ENCODE measurements at places on chromosomes 16 and 17. TPM values are rescaled to one million over a fixed set of nuclear protein-coding genes. Genes with fewer than 3 reads are reported as not detected.

- DNase-seq: no peak
These were observed 329.6 kb downstream of the SNX29 start for GRCh38 chr16:12305847-12306801.

- no peak for DNase-seq
These were observed 818.6 kb downstream of the KCNJ2 start for GRCh38 chr17:70987867-70988340.

DNA sequence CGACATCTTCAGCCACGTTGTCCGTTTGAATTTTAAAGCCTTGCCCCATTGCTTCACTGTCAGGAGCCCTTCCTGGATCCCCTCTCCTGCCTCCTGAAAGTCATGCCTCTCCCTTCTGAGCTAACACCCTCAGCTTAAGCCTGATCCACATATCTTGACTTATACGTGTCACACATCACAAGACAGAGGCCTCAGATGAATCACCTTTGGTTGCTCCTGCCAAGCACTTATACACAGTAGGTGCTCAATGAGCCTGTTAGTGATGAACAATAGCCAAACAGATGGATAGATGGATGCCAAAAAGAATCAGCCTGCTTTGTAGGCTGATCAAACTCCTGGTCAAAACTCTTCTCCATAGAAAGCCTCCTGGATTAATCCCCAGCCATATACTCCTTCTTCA is 31.8 kb downstream of the PITPNM3 start:
- no peak for DNase-seq

DNA sequence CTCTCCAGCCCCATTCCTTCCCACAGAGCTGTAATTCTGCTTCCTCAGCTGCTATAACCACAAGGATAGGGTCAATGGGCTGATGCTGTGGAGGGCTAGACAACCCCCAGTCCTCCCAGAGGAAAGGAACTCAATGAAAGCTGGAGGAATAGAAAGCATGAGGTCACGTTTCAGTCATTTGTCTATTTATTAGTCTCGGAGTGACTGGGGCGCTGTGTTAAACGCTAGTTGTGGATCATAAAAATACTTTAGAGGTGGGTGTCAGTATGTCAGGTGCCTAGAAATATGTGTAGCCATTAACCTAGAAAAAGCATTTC is 787 bp upstream of the CCL3L1 start:
- DNase-seq: no peak

DNA sequence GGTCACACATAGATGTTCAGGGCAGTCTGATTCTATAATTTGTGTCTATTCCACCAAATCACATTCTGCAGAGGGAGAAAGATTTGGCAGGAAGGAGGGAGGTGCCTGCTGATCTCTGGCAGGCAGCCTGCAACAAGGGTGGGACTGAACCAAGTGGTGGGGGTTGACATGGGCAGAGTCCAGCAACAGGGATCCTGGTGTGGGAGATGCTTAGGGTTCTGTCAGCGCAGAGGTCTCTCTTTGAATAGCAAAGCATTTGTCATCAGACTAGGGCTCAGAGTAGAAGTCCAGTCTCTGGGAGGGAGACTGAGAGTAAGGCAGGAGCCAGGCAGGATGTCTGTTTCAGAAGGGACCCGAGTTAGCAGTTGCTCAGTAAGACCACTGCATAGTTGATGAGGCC is 94.6 kb downstream of the UTP18 start:
- DNase-seq: no peak

DNA sequence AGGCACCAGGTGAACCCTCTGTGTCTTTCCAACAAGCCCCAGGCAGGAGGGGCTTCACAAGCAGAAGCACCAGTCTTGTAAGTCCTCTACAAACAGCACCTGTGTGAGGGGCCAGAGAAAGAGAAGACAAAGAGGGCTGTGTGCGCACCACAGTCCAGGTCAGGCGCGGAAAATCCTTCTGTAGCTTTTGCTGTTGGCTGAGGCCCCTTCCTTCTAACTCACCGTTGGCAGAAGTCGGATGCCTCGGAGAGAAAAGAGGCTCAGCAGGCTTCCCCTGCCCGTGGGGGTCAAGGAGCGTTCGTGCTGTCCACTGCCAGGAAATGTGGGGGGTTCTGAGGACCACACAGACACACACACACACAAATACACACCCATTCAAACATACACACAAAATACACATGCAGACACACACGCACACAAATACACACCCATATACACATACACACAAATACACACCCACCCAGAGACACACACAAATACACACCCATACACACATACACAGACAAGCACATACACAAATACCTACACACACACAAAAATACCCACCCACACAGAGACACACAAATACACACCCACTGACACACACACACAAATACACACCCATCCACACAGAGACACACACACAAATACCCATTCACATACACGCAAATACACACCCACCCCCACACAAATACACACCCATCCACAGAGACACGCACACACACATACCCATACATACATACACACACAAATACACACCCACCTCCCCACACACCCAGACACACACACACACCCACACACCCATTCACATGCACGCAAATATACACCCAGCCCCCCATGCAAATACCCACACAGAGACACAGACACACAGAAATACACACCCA is 6.8 kb downstream of the ZG16B start:
- DNase-seq: no peak

- DNase-seq: no peak
These were observed 185.6 kb downstream of the C16orf78 start for GRCh38 chr16:49559242-49559641.

The SALL1 gene
- 1.0 TPM for total RNA-seq

GRCh38 chr17:32569171-32570080 is 82.6 kb downstream of the CDK5R1 start:
- DNase-seq: no peak

DNA sequence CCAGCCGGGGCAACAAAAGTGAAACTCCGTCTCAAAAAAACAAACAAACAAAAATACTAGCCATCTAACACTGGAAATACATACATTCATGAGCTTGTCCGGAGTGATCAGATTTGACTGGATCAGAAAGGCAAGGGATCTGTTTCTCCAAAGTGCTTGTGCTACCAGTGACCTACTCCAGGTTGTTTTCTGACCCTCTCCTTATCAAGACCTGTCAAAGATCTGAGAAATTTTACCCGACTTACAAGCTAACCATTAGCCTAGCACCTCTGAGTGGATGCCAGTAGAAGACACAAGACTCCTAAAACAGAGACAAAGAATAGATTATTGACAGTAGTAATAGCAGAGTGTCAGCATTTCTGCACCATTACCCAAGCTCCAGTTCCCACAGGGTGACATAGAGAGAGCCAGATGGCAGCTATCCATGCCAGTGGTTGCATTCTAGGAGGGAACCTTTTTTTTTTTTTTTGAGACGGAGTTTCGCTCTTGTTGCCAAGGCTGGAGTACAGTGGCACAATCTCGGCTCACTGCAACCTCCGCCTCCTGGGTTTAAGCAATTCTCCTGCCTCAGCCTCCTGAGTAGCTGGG is 9.8 kb downstream of the ASPA start:
- DNase-seq: no peak

DNA sequence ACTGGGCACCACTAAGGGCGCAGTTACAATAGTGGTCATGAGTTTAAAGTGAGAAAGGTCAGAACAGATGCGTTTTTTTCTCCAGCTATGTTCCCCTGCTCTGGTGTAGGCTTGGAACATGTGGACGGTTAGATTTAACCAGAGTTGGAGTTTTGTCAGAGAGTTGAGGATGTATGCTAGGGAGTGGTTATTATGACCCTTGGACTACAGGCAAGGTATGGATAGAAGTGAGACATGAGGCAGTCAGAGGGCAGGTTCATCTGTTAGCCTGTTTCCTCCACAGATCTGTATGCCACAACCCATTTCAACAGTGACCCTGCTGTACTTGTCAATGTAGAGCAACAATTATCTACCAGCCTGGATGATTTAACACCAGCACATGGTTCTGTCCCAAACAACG is 22.6 kb downstream of the TPPP3 start:
- DNase-seq: no peak

DNA sequence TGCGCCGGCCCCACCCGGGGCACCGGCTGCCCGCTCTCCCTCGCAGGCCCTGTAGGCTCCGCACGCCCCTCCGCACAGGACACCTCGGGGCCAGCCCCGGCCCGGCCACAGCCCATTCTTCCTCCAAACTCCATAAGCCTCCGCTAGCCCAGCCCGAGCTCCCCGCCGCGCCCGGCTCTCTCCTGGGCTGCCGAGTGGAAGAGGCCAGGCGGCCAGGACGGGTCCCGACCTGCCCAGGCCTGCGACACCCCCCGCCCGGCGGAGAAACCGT is 397 bp downstream of the NCOR1 start:
- DNase-seq: no peak

- no peak for DNase-seq
These were observed 26.4 kb downstream of the GOSR1 start for GRCh38 chr17:30503558-30503957.

DNA sequence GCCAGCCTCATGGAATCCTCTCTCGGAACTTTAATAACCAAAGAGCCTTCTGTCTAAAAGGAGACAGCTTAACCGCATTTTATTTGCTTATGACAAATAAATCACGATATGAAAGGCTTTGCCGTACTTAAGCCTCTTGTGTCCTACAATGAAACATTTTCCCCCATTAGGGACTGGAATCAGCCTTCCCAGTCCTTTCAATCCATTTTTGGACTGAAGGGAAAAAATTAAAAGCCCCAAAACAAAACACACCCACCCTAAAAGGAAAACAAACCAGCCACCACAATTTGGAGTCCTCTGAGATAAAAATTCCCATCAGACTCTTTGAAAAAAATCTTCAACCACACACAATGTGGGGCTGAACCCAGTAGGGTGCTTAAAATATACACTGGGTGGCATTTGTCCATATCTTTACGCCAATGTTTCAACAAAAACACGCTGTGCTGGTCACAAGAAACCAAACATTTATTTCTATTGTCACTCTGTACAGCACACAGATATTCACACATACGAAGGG is 3.0 kb downstream of the HOXB4 start:
- DNase-seq: no peak

DNA sequence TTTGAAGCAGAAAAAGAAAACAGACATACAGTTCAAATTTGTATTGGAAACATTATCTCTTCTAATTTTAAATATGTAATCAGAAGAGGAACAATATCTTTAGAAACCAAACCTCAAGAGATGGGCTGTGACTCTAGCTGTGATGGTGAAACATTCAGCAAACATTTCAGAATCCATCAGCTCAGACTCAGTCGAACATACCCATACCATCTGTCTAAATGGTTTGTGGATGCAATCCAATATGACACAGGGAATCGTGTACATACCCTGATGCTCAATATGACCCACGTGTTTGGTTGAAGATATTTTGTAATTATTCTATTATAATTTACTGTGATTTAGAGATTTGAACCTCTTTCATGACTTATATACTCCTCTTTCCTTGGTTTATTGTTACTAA is 665.2 kb upstream of the CDH8 start:
- DNase-seq: no peak

The OR2C1 gene
- 0.85 TPM for total RNA-seq

DNA sequence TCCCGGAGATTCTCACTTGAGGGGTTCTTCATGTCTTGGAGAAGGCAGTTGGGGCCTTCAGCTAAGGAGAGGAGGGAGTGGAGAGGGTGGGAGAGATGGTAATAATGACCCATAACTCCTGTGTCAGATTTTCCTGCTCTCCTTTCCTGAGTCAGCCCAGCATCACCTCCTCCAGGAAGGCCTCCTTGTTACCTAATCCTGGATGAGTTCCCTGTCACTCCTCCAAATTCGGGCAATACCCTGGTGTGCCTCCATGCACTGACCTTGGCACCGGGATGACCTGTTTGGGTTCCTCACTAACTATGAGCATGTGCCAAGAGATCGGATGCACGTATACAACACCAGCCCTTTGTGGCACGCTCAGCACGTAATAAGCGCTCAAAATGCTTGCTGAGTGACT is 38.8 kb downstream of the SDK2 start:
- DNase-seq: no peak

GRCh38 chr16:22934786-22935185 is 120.8 kb downstream of the HS3ST2 start:
- DNase-seq: no peak

The PPP4C gene
- 56.2 TPM for total RNA-seq

- DNase-seq: no peak
These were observed 24.3 kb downstream of the VPS53 start for GRCh38 chr17:690361-690760.

DNA sequence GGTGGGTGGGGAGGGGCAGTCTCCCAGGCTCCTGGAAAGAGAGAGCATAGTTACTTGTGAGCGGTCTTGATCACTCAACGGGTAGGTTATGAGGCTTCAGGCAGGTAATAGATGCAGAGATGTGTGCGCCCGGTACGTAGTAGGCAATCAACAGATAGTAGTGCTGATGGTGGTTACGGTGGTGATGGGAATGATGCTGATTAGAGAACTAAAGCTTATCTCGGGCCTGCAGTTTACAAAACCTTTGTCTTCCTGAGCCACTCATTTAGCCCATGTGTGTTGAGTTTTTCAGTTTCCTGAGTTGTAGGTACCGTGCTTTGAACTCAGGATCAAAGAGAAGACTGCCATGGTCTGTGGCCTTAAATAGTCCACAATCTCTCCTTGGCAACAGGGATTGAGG is 401.0 kb downstream of the SNX29 start:
- DNase-seq: no peak

- no peak for DNase-seq
These were observed 6.0 kb downstream of the SOX9 start for GRCh38 chr17:72126575-72127486.

- DNase-seq: no peak
These were observed 28.5 kb downstream of the CUEDC1 start for GRCh38 chr17:57926723-57927047.

GRCh38 chr17:44467108-44467507 is 36.1 kb downstream of the GPATCH8 start:
- no peak for DNase-seq

GRCh38 chr17:81440511-81441244 is 45.4 kb downstream of the BAHCC1 start:
- no peak for DNase-seq

GRCh38 chr16:49588026-49588425 is 214.4 kb downstream of the C16orf78 start:
- no peak for DNase-seq

- DNase-seq: no peak
These were observed 78.8 kb upstream of the CDYL2 start for GRCh38 chr16:80883159-80883642.

The RASL10B gene
- total RNA-seq: 0.69 TPM

DNA sequence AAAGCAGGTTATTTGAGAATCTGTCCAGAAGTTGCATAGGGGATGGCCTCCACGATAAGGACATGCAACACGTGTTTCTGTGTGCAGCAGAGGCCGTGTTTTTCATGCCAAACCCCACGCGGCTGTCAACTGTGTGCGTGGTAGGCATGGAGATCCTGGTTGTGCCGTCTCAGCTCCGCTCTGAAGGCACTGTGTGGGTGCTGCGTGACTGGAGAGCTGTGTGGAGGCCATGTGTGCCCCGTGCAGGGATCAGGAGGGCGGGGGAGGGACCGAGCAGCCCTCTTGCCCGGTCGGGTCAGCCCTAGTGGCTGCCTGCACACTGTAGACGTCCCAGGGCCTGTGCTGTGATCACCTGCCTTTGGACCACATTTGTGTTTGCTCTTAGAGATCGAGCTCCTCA is 74.5 kb downstream of the SEC14L1 start:
- DNase-seq: no peak

The CDYL2 gene
- total RNA-seq: 12.2 TPM

The GUCY2D gene
- total RNA-seq: not detected

The GINS2 gene
- 6.9 TPM for total RNA-seq

All from urinary bladder (tissue), 4 donors.